ENCODE measurements at places on chromosomes 4 and X. TPM values are rescaled to one million over a fixed set of nuclear protein-coding genes. Genes with fewer than 3 reads are reported as not detected.

Gene TLR1
- 1.1 TPM for total RNA-seq

Gene SLC25A31
- not detected for total RNA-seq

Gene EPGN
- not detected for total RNA-seq

Gene PAK3
- 0.56 TPM for total RNA-seq

Gene TRMT10A
- total RNA-seq = 4.3 TPM

Gene LIMCH1
- total RNA-seq = 2.9 TPM

Gene UGT2B11
- total RNA-seq = not detected

Gene SLC6A14
- not detected for total RNA-seq

Gene RNF128
- 4.8 TPM for total RNA-seq

Gene UCP1
- not detected for total RNA-seq

Gene TCEAL6
- total RNA-seq = not detected

Gene ARAP2
- total RNA-seq = 1.8 TPM

Gene SHISA3
- under 0.01 TPM for total RNA-seq

Gene RPA4
- 2.5 TPM for total RNA-seq

Gene FREM3
- total RNA-seq = not detected

Gene HSFX2
- not detected for total RNA-seq

Gene CFAP47
- not detected for total RNA-seq

Gene FRYL
- total RNA-seq = 77.4 TPM

Gene FGF5
- 18.6 TPM for total RNA-seq

Gene SULT1E1
- total RNA-seq = not detected

Gene GLRB
- total RNA-seq = 3.9 TPM

Gene CLTRN
- total RNA-seq = under 0.01 TPM

Gene NR3C2
- total RNA-seq = 1.9 TPM

Gene RGS12
- total RNA-seq = 13.1 TPM

Gene UBL4A
- total RNA-seq = 28.3 TPM

Gene MAGEA10
- total RNA-seq = not detected

Gene IQCM
- total RNA-seq = not detected

Gene DGAT2L6
- not detected for total RNA-seq

Gene ARSJ
- 143 TPM for total RNA-seq

Gene N4BP2
- total RNA-seq = 2.2 TPM

Gene AKAP17A
- total RNA-seq = 10.6 TPM

Gene USP17L20
- not detected for total RNA-seq

Gene DTHD1
- total RNA-seq = not detected

Gene AFM
- not detected for total RNA-seq

Gene VEGFD
- total RNA-seq = under 0.01 TPM

All from IMR-90 (cell line).